NCI-H510A (cell line): ENCODE measurements at places on chromosomes 13 and 19.

- DNase-seq, result no peak
These were observed 34.4 kb downstream of the DHRS12 start for GRCh38 chr13:51769455-51770127.

DNA sequence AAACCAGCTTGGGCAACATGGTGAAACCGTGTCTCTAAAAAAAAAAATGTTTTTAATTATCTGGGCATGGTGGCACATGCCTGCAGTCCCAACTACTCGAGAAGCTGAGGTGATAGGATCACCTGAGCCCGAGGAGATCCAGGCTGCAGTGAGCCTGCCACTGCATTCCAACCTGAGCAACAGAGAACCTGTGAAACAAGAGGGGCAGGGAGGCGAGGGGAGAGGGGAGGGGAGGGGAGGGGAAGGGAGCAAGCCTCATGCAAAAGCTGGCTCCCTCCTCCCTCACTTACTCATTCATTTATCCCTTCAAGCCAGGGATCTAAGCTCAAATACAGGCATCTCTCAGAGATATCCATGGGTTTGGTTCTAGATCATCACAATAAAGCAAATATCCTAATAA is 8.9 kb downstream of the ATP7B start:
- DNase-seq, result no peak

GRCh38 chr19:46181388-46181779 is 33.3 kb downstream of the IGFL2 start:
- DNase-seq, result no peak

GRCh38 chr13:112876305-112877000 is 92.6 kb upstream of the MCF2L start:
- no peak for DNase-seq

DNA sequence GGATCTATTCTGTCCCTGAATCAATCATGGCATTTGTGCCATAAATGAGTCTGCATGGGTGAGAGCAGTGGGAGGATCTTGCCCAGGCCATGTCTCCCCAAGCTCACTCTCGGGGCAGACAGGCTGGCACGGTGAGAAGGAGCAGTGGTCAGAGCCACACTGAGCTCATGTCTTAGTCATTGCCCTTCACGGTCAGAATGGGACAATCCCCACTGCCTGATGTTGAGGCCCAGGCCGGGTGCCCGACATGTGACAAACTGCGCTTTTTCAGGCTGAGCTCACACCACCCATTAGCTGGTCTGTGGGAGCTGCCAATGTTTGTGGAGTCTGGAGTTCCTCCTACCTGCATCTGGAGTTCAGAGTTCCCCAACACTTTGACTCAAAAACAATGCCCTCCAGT is 481.9 kb downstream of the COG6 start:
- DNase-seq, result no peak
